ENCODE measurements at places on chromosomes 11 and 22. TPM values are rescaled to one million over a fixed set of nuclear protein-coding genes. Genes with fewer than 3 reads are reported as not detected.
A peak's percentile ranks its signal among the peaks of the same experiment; 100 is the strongest.

Gene GANAB
- 174 TPM for polyA plus RNA-seq

Gene CSF2RB
- polyA plus RNA-seq: not detected

Gene KRTAP5-8
- not detected for polyA plus RNA-seq

Gene SCN4B
- not detected for polyA plus RNA-seq

Gene C22orf31
- polyA plus RNA-seq: not detected

- no peak for DNase-seq
These were observed 34.9 kb upstream of the CD82 start for GRCh38 chr11:44530413-44531115.

GRCh38 chr11:69284081-69284511 lies 9.9 kb upstream of the MYEOV start:
- DNase-seq: peak; percentile 37

GRCh38 chr11:130522284-130522961 lies 74.0 kb downstream of the ADAMTS15 start:
- no peak for DNase-seq

- DNase-seq: no peak
These were observed 107.5 kb downstream of the MICAL2 start for GRCh38 chr11:12217879-12218278.

GRCh38 chr11:88051396-88051795 lies 123.8 kb downstream of the RAB38 start:
- DNase-seq: no peak

- DNase-seq: no peak
These were observed 70.9 kb downstream of the ZBTB44 start for GRCh38 chr11:130243816-130244215.

- no peak for DNase-seq
These were observed 8.7 kb upstream of the EFCAB6 start for GRCh38 chr22:43820651-43821305.

- no peak for DNase-seq
These were observed 441.0 kb downstream of the NTM start for GRCh38 chr11:131811383-131811782.

- no peak for DNase-seq
These were observed 46.7 kb downstream of the MEI1 start for GRCh38 chr22:41745968-41746367.

GRCh38 chr11:118746988-118747585 lies 43.9 kb downstream of the DDX6 start:
- no peak for DNase-seq

- no peak for DNase-seq
These were observed 5.2 kb downstream of the IFT27 start for GRCh38 chr22:36770513-36771231.

DNA sequence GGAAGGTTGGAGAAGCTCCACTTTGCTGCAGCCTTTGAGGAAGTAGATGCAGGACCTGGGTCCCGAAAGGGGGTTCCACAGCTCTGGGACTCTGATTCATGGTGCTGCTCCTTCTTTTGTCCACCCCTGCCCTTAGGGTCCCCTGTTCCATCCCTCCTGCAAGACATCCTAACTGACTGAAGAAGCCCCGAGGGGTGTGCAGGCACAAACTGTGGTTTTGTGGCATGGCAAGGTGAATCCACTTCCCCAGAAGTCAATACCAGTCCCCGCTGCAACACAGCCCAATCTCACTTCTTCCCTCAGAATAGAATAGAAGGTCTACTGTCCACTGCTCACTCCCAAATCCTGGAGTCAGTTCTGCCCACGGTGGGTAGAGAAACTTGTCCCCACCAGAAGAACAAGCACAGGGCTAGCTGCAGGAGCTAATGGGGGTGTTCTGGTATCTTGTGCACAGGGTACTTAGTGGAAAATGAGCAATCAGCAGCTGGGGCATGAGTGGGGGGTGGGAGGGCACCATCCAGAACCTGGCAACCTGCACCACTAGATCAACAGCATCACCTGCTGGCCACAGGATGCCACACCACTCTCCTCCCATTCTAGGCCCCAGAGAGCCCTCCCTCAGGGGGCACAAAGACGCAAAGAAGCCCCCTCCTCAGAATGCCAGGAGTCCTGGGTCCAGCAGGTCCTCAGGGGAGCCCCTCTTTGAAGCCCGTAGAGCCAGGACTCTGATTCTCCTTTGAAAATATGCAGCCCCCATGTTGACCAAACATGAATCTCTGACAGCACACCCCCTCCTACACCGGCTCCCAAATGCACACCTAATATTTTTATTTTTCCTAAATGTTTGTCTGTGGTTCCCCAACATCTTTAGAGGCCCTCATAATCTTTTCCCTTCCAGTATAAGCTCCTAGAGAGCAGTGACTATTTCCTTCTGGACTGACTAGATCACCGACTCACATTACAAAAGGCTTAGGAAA lies 14.1 kb downstream of the SPATA19 start:
- no peak for DNase-seq

- DNase-seq: no peak
These were observed 26.5 kb downstream of the SYT7 start for GRCh38 chr11:61554172-61554988.

DNA sequence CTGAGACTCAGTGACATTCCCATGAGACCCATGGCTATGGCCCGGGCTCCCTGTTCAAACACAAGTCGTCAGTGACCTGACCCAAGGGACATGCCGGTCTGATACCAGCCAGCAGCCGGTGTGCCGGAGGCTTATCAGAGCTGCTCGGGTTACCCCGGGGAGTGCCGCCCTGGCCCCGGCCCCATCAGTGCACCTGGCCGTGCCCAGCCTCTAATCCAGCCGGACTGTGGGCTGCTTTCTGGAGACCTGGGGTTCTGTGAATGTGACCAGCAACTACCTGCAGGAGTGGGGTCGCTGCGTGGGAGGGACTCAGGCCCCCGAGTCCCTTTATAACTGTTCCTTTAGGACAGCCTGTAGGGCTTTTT lies 52.7 kb downstream of the LINC01488 start:
- no peak for DNase-seq

- no peak for DNase-seq
These were observed 303.9 kb downstream of the CASP12 start for GRCh38 chr11:104594228-104594958.

All from naive thymus-derived CD8-positive, alpha-beta T cell (primary cell).